ENCODE measurements at places on chromosomes 1 and 21.

- no peak for DNase-seq
These were observed 4.3 kb downstream of the TP73 start for GRCh38 chr1:3656450-3657095.

DNA sequence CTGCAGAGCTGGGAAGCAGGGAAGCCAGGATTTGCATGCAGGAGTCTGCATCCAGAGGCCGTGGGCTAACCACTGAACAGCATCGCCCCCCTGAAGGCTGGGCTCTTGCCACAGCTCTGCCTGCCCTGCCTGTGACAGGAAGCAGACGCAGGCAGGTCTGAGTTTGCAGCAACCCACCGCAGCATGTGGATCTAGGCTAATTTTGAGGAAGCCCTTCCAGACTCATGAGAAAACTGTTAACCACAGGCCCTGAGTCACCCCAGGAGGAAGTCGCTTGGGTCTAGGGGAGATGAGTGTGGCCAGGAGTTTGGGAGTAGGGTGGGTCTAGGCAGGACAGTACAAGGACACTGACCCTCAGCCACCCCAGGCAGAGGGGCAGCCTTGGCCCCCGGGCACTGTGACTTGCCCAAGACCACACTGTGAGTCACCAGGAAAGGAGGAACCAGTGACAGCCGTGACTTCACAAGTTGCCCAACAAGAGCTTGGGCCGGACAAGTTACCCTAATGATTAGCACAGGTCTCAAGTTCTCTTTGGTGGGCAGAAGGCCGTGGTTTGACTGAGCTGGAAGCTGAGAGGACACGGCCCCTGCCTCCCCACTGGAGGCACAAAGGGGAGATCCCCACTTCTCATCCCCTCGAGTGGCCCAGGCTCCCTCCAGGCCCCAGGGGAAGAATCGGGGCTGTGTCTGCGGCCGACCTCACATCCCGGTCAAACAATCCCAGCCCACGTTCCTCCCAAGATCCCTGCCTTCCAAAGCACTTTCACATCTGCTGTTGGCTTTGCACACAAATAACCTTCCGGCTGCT lies 826 bp downstream of the LAPTM5 start:
- peak; percentile 91 for DNase-seq

DNA sequence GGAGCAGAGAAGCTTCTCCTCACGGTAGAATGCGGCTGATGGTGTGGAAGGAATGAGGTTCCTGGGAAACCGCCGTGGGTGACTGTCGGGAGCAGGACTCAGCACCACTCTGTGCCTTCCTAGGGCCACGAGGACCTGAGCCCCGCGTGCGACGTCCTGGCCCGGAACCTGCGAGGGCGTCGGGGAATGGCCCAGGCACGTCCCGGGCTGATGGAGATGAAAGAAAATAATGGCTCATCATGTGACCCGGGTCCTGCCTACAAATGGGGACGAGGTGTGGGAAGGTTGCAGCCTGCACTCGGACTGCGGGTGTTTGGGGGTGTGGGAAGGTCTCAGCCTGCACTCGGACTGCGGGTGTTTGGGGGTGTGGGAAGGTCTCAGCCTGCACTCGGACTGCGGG lies 25.1 kb upstream of the TTLL10 start:
- no peak for DNase-seq

- DNase-seq = peak; percentile 83
These were observed 214.4 kb downstream of the NRIP1 start for GRCh38 chr21:14850394-14850793.

GRCh38 chr1:37726751-37727585 lies 34.7 kb downstream of the CDCA8 start:
- DNase-seq = no peak

- no peak for DNase-seq
These were observed 836 bp downstream of the CDC7 start for GRCh38 chr1:91501523-91501851.

DNA sequence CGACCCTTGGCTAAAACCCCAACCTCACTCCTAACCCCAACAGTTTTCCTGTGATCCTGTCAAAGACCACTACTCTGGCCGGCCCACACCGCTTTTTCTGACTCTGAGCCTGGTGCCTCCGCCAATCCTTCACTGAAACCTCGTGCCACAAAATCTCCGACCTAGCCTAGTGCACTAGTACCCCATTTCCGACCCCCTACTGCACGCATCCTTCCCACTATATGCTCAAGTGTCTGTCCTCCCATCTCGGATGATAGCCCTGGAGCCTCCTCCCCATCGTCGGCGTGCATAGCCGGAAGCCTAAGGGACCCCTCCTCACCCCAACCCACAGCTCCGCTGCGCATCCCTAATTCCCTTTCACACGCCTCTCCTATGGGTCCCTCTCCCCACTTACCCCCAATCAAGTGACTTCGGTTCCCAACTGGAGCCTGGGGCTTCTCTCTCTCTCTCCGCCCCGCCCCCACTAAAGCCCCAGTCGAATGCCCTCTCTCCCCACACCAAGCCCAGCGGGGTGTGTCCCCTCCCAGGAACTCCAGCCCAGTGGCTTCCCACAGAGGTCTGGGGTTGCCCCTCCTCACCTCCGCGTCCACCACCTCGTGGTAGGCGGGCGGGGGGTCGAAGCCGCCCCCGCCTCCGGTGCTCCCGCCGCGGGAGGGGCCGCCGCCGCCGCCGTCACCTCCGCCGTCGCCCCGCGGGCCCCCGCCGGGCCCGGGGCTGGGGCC lies 791 bp downstream of the USP24 start:
- peak; percentile 42 for DNase-seq

- peak; percentile 70 for DNase-seq
These were observed 2.7 kb downstream of the RGL1 start for GRCh38 chr1:183807549-183808168.

DNA sequence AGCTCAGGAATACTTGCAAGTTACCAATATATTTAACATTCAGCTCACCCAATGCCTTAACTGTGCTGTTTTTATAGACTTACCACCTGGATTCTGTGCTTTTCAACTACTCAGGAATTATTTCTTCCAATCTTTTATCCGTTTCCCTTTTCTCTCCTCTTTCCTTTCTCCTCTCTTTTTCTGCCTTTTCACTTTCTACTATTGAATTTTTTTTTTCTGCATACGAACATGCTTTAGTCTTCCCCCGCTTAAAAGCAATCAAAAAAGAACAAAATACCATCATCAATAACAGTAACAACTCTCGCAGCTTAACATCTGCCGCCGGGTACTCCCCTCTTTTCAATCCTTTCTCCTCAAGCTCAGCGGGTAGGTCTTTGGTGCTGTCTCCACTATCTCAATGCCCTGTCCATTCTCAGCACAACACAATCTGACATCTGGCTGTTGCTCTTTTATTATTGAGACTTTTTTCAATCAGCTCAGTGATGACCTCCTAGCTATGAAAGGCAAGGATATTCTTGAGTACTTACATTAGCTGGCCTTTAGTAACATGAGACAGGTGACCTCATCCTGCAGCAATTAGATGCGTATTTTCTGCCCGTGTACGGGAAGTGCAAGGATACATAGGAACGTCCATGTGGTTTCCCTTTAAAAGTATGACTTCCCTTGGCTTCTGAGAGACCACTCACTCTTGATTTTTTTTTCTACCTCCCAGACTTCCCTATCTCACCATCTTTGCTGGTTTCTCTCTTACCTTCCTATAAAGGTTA lies 40.2 kb upstream of the SIPA1L2 start:
- peak; percentile 11 for DNase-seq

DNA sequence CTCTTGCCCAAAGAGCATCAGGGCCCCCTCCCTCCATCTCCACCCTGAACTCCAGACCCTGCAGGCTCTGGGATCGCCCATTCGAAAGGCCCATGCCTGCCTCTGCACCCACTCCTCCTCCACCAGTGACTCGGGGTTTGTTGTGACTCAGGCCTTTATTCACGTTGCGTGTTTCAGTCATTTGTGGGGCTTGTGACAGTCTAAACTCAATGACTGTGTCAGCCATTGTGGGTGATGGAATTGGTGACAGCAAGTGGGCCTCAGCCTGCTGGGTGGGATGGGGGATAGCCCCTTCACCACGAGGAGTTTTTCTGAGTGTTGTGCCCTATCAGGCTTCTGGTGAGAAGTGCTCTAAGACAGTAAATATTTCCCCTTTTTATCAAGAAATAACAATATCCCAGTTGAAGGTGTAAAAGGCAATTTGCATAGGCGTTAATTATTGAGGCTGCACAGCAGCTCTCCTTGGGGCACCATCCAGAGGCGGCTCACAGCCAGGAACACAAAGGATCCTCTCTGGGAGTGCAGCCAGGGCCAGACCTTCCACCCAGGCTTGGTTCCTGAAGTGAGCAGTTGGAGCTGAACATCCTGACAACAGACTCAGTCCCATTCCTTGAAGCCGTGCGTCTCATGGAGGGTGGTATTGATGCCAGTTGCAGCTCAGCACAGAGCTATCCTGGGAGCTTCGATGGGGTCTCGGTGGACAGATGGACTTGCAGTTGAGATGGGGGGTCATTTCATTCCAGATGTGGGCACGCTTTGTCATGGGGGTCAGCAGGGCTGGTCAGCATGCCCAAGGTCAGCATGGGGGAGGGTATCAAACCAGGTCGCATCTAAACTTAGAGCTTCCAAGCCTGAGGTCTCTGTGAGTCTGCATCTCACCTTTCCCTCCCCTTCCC lies 135.6 kb upstream of the CACNA1E start:
- DNase-seq = no peak

DNA sequence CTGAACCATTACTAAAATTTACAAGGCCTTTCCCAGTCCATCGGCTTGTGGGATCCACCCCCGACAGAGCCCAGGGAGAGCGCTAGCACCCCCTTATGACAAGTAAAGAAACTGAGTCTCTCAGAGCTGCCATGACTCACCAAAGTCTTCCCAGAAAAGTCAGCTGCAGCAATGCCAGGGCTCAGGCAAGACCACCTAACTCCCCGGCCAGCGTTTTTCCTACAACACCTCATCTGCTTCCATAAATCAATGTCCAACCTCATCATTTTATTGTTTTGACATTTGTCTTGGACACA lies 15.0 kb downstream of the DHCR24 start:
- no peak for DNase-seq

GRCh38 chr1:203121186-203122015 lies 6.1 kb upstream of the ADORA1 start:
- DNase-seq = no peak

All from fibroblast of skin of back (primary cell).